ENCODE measurements at places on chromosomes 5 and 9.

- DNase-seq = no peak
Measured at GRCh38 chr9:86867804-86868313, 79.4 kb downstream of the GAS1 start.

DNA sequence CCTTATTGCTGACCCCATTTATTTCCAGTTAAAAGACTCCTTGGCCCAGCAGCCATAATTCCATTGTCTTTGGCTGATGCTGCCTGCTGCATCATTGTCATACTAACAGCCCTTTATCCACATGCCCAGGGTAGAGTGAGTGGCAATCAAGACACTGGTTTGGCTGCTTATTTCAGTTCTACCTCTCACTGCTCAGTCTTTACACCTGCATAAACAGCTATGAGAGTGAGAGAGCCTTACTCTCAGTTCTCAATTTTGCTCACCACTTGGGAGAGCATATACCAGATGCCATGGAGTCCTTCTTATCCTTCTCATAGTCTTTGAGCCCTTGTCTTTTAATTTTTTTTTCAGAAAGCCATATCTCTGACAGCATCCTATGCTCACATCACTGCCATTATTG lies 596.9 kb upstream of the CYLC2 start:
- DNase-seq = no peak

GRCh38 chr5:42949348-42950115 lies 90.6 kb downstream of the ANXA2R start:
- DNase-seq = peak; percentile 83

- no peak for DNase-seq
Measured at GRCh38 chr9:78320030-78320693, 23.2 kb downstream of the PSAT1 start.

DNA sequence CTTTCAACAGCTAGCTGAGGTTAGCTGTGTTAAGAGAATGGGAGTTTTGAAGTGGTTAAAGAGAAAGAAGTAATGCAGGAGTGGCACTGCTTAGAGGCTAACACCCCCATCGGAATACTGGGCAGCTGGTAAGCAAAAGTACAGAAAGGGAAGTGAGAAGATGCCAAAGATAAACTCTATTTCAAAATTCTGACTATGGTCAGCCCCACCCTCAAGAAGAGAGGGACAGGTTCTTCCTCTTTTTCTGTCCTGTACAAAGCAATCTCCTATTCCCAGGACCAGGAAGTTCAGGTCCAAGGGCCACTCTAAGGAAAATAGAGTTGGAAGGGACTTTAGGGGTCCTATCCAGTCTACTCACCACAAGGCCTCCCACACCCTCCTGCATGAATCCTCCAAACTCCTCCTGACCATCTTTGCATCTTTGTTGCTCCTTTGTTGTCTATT lies 45.9 kb upstream of the JAK2 start:
- no peak for DNase-seq

DNA sequence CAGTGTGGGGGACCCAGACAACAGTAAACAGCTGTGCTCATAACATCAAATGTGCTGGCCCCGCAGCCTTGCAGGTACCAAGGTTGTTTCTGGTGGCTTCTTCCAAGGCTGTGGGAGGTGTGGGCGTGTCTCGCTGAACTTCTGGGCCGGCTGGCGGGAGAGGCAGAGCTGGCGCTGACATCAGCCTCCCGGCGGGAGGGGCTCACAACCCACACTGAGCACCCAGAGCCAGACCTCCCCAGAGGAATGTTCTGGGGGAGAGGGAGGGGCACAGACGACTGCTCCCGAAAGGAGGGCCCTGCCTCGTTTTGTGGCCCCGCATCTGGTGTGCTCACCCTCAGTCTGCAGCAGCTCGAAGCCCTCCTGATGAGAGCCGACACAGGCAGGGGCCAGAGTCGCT lies 6.9 kb upstream of the SLC12A7 start:
- DNase-seq = no peak

DNA sequence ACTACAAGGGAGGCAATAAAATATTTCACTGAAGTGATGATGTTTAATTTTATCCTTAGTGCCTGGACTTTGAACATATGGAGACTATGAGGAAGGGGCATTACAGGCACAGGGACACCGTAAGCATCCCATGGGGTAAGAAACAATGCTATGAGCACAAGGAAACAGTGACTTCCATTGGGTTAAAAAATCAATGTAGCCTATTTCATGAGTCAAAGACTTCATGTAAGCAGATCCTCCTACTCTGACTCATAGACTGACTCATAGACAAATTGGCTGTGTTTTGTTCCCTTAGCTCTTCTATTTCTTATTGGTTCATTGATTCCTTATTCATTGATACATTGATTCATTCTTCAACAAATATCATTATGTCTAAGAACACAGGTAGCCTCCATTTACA lies 351.0 kb downstream of the PRELID2 start:
- DNase-seq = peak; percentile 67

DNA sequence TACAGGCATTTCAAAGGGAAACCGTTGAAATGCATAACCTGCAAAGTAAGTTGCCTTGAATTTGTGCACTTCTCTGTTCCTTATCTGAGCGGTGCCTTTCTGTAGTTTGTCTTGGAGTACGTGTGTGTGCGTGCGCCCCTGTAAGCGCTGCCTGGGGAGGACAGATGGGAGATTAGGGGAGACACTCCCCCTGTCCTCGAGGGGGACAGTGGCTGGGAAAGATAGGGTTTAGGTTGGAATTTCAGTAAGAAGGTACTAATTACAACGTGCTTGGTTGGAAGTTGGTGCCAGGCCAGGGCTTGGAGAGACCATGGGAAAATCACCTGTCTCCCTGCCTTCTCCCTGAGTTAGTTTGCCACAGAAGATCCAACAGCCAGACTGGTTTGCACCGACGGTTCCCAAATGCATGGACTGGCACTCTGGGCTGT lies 73.2 kb downstream of the PIK3R1 start:
- DNase-seq = no peak

DNA sequence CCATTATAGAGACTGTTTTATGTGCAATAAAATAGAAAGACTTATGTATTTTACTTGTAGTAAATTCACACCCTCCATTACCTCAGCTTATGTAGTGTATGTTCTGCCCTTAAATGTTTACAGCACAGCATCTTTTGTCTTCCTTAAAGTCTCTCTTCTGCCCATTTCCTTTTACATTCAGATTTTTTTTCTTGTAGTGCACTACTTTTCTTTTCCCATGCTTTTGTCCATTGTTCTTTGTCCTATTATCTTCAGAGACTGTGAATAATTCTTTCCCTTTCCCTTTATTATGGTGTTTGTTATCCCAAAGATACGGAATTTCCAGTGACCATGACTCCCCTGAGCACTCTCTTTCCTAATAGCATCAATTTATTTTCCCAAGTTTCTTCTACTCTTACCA lies 66.1 kb upstream of the TYRP1 start:
- no peak for DNase-seq

DNA sequence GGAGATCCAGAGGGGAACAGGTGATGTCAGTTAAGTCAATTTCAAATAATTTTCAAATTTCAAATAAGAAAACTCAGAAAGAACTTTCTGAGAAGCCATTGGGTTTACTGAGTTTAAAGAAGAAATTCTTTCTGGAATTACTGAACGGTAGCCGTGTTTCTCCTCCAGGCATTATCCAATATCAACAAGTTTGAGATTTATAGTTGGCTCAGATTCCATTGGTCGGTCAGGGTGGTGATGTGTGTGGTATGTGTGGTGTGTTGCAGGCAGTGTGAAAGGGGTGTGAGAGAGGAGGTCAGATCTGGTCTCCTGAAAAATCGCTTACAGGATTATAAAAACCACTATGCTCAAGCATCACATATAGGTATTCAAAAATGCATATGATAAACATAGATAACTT lies 60.1 kb downstream of the PDE4D start:
- DNase-seq = peak; percentile 60

DNA sequence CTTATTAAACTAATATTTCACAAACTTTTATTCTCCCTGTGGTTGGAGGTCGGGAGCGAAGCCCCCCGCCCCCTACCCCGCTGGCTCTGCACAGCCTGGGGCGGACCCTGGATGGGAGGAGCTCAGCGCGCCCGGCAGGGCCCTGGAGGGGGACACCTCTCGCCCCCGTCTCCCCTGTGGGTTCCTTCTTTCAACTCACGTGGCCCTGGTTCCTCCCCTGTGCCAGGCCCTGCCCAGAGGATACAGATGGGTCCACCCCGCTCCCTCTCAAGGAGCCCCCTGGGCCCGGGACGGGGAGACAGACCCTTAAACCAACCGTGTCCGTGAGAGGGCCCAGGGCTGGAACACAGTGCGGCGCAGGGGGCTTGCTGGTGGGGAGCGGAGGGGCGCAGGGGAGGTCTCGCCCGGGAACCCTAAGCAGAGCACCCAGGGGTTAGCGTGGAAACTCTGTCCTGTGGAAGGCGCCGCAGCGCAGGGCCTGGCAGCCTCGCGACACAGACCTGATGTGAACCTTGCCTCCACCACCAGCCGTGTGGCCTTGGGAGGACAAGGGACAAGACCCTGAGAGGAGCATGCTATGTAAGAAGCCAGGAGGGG lies 103.7 kb upstream of the MVB12B start:
- DNase-seq = no peak

GRCh38 chr5:132905938-132906337 lies 32.5 kb downstream of the LEAP2 start:
- peak; percentile 13 for DNase-seq

GRCh38 chr5:81950996-81951395 lies 20.8 kb upstream of the ATG10 start:
- DNase-seq = no peak

DNA sequence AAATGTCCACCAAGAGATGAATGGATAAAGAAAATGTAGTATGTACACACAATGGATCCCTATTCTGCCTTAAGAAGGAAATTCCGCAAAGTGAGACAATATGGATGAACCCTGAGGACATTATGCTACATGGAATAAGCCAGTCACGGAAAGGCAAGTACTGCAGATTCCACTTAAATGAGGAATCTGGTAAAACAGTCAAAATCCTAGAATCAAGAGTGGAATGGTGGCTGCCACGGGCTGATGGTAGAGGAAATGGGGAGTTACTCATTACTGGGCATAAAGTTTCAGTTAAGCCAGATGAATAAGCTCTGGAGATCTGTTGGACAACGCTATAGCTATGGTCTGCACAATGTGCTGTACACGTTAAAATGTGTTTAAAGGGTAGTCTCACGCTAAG lies 47.2 kb downstream of the STK10 start:
- DNase-seq = no peak

GRCh38 chr9:110650991-110651411 lies 17.6 kb upstream of the MUSK start:
- peak; percentile 97 for DNase-seq

- DNase-seq = peak; percentile 88
Measured at GRCh38 chr9:23563517-23563916, 262.5 kb downstream of the ELAVL2 start.

DNA sequence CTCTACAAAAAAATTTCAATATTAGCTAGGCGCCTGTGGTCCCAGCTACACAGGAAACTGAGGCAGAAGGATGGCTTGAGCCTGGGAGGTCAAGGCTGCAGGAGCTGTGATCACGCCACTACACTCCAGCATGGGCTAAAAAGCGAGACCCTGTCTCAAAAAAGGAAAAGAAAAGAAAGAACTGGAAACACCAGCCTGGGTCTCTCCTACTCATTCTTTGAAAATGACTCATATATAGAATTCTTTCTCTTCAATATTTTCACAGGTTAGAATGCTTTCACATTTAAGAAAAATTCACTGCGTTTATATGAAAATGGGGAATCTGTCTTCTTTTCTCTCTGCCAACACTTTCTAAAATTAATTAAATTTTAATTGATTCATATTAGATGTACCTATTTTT lies 115.6 kb downstream of the TRPM6 start:
- no peak for DNase-seq

- no peak for DNase-seq
Measured at GRCh38 chr5:158273035-158273434, 414.1 kb upstream of the CLINT1 start.

DNA sequence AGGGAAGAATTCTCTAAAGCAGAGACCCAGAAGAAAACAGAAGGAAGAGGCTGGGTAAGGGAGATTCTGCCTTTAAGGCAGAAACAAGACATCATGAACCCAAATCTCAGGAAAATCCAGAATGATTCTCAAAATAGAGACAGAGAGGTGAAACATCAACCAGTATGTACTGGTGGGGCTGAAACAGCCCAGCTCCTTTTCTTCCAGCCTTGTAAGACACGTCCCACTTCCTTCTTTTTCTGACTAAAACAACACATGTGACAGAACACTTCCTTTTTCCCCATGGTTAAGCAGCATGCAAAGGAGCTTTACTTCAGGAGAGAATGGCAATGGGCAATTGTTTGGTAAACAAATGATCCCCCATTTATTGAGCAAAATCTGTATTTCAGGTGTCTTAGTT lies 230.8 kb upstream of the NR4A3 start:
- no peak for DNase-seq
